ENCODE measurements at places on chromosomes 3 and 15.

GRCh38 chr15:79897701-79898113 is 893 bp upstream of the MTHFS start:
- no peak for DNase-seq

DNA sequence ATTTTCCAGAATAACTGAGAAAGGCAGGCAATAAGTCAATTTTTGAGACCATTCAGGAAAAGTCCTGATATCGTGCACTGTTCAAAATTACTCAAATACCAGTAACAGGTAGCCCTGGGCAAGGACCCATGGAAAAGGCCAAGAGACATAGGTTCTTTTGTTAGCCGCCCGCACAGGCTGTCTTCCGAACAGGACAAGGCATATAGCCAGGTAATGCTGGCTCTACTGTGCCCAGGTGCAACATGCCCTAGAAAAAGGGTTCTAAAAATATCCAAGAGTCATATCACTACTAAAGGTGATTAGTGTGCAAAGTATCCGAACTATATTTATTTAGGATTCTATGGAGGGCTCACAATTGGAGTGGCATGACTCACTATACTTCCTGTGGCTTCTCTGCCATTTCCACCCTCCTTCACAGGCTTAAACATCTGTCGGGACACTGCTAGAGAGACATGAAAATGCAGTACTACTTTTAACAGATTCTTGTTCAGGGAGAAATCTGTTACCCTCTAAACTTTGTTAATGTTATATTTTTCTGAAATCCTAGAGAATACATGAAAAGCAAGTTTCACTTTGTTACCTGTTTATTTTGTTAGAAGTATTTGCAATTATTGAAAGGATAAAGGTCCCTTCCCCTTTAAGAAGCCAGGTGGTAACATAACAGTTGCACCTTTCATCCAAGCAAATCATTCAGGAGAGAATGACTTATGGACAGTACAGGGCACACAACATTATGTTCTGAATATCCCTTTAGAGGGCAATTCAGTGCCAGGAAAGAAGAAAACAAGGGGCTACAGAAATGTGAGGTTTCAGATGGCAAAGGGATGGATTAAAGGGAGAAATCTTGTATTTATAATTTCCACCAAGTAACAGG is 293.3 kb upstream of the THBS1 start:
- DNase-seq, result no peak

DNA sequence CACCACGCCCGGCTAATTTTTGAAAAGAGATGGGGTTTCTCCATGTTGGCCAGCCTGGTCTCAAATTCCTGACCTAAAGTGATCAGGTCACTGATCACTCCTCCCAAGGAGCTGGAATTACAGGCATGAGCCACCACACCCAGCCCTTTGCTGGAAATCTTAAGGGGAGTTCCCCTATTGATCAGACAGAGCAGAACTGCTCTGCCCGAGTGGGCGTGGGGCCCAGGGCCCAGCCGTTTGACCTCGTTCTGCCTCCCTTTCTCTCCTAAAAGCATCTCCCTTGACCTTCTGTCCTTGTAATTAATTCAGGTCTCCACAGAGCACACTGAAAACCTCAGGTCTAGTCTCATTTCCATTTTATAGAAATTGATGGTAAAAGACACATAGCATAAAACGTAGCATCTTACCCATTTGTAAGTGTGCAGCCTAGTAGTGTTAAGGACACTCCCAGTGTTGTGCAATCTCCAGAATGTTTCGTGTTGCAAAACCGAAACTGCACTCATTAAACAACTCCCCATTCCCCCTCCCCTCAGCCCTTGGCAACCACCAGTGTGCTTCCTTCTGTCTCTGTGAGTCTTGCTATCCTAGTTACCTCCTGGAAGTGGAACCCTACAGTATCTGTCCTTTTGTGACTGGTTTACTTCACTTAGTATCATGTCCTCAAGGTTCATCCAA is 89.3 kb downstream of the SLCO3A1 start:
- no peak for DNase-seq

DNA sequence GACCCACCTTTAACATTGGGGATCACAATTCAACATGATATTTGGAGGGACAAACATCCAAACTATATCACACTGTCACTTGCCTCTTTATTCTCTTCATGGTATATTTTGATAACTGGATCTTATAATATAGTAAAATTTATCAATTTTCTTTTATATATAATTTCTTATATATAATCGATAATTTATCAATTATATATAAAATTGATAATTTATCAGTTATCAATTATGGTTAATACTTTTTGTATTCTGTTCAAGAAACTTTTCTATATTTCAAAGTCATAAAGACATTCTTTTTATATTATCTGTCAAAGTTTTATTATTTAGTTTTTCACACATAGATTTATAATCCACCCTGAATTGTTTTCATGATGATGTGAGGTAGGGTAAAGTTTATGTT is 132.9 kb downstream of the ZNF280D start:
- DNase-seq, result no peak

DNA sequence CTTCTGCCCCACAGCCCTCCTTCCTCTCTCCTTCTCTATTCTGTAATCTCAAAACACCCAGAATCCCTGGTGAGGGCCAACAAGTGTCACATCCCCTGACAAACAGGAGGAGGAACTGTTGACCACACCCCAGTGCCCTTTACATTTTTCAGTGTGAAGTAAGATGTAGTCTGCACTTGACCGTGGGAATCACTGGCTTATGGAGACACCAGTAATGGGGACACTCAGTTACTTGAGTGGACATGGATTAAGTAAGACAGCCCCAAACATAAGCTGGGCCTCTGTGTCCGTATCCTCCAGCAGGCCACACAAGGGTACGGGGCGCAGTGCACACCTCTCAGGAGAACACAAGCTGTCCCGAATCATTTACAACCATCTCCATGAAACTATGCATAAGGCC is 28.4 kb upstream of the LIMD1 start:
- no peak for DNase-seq

DNA sequence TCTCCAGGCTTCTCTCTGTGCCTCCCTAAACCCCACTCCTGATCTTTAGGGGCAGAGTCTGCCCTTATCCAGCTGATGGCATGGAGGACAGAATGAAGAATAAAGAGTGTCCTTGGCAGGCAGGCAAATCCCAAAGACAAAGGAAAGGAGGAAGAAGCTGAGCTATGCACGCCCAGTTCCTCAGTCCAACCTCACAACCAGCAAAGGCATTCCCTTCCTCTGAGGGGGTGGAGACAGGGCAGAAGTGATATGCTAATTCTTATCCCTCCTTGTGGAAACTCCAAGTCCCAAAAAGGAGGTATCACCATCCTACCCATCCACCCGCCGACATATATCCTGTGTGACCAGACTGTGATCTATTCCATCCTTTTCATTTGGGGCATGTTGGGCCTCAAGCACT is 10.5 kb upstream of the CCDC54 start:
- no peak for DNase-seq

DNA sequence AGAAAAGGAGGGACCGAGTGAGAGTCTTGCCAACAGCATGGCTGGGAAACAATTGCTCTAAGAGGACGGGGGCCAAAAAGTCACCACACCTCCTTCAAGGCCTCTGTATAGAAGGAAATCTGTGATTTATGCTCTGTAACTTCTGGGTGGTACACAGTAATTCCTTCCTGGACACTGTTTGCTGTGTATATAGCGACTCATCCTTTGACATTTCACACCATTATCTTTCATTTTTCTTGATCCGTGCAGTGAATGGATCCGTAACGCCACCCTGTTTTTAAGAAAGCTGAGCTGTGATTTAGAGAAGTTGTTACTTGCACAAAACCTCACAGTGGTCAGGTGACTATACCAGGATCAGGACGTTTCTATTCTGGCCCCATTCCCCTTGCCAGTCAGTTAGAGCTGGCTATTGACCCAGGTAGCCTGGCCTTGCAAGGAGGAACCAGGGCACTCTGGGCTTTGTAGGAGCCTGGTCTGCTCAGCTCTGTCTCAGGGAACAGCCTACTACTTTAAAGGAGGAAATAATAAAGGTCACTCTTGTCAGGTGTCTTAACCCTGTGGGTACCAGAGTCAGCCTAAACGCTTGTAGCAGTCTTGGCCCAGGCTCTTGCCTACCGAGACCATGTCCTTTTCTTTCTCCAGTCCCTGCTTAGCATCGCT is 86.5 kb upstream of the MYZAP start:
- no peak for DNase-seq

- DNase-seq, result no peak
Measured at GRCh38 chr3:197847866-197848401, 56.9 kb downstream of the LRCH3 start.

DNA sequence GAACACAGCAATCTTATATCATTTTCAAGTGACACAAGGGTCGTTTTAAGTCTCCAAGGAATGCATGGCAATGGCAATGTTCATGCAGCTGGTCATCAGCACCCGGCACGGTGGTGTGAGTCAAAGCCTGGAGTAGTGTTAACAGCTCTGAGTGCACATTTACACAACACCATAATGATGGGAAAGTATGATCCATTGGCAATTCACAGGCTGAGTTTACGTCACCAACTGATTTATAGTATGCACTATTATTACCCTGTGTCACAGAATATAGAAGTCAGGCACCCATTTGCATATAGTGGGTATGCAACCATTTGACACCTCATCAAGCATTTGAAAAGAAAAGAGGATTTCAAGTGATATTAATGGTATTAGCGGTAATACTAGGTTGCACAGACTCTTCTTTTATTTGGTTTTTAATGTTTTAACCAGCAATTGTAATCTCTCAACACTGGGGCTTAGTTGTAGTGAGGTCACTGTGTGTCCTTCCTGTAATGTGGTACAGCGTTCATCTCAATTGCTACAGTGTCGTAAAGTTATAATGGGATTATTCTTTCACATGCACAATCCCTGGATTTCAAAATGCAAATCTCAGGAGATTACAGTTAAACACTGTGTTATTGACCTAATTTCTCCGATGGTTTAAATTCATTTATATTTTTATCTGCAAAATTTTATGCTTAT is 113.8 kb downstream of the C3orf38 start:
- DNase-seq, result no peak

- DNase-seq, result no peak
Measured at GRCh38 chr3:9185701-9186100, 63.7 kb downstream of the SRGAP3 start.

DNA sequence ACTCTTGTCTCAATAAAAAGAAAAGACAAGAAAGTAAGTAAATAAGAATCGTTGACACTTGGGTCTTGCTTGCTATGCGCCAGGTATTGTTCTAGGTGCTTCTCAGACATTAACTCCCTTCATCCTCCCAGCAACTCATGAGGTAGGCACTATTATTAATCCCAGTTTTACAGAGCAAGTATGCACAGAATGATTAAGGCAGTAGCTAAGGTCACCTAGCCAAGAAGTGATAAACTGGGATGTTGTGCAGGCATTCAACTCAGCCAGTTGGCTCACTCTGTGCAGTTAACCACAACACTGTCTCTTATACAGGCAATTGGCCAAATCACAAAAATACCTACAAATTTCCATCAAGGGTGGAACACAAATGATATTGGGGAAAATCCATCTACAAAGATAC is 1.7 kb upstream of the C3orf33 start:
- no peak for DNase-seq

- DNase-seq, result no peak
Measured at GRCh38 chr15:34796847-34797435, 1.6 kb upstream of the ACTC1 start.

DNA sequence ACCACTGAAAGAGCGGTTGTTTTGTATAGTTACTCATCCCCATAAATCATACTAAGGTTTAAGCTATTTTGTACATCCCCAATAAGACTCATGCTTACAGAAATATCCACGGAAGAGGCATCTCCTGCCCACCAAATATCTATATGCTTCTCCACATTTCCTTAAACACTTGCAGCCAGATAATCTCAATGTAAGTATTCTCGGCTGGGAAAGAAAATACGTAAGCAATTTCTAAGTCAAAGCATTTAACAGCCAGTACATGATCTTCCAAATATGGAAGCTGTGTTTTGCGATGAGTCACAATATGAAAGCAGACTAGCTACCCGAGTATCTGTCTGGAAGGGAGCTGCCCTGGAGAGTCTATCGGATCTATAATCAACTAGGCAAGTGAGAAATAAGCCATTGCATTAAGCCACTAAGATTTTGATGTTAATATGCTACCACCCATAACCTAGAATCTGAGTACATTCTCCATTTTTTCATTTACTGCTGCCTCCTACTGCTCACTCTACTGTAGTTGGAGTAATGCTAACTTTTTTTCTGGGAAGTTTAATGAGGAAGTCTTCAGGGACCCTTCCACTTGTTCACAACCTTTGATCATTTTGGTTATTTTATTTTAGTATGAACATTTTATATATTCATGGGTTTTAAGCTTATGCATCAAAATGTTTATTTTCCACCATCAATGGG is 26.9 kb upstream of the ZMAT3 start:
- DNase-seq, result no peak

- no peak for DNase-seq
Measured at GRCh38 chr15:39156646-39157250, 424.1 kb upstream of the THBS1 start.

- DNase-seq, result no peak
Measured at GRCh38 chr3:176521531-176522175, 675.6 kb downstream of the TBL1XR1 start.

DNA sequence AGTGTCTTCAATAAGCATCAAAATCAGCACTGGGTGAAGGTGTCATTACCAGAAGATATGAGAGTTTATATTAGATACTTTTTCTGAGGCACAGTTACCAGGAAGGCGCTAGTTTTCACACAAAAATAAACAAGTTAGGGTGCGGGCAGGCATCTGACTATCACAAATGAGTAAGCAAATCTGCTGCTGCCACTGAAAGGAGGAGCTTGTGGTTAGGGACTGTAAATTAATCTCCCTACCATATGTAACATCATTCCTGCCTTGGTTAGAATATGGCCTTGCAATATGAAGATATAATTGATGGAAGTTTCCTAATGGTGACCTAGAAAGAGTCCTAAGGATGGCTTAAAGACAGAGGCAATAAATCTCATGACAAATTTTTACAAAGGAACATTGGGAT is 19.5 kb upstream of the EID1 start:
- DNase-seq, result no peak

DNA sequence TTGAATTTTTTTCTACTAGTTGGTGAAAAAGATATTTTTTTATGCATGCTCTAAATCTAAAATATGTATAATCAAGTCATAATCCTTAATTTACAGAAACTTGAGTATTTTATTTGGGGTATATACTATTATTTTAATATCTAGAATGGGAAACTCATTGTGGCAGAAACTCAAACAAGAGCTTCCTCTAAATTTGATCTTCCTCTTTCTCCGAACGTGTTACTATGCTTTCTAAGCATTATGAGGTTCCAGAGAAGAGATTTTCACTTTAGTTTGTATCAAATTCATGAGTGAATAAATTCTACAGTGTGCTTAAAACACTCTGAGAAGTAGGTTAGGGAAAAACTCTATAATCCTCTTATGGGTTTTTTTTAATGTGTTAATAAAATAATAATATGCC is 173.1 kb downstream of the POTEB3 start:
- DNase-seq, result no peak

DNA sequence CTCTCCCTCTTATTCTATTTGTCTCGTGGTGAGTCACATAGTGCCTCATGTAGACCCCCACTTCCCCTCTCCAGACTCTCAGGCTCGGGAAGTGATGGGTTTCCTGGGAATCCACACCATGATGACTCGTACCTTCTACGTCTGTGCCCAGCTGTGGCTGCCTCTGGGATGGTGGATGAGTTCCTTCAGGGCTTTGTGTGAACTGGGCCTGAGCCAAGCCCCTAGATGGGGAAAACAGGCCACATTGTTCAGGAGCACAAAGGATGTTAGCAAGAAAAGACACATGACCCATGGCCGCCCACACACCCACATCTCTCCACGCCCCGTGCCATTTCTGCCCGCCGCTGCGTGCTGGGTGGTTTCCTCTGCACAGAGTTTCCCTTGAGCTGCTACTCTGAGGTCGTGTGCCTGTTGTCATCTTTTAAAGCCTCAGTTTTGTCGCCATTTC is 10.5 kb downstream of the ISG20 start:
- DNase-seq, result no peak

Measured in NCI-H1417 treated with DMSO at 0.1 percent for 48 hours (cell line).